ENCODE measurements at places on chromosomes 3 and 15.

GRCh38 chr15:56739964-56740640, 6.8 kb upstream of the ZNF280D start:
- H3K36me3 ChIP-seq, result no peaks in the 10 kb centered on the region
- DNase-seq, result no peak
- no peaks in the 10 kb centered on the region for H3K27me3 ChIP-seq
- H3K27ac ChIP-seq, result no peak overlapping the region
- peaks cover 34% of the 10 kb centered on the region for H3K4me1 ChIP-seq

DNA sequence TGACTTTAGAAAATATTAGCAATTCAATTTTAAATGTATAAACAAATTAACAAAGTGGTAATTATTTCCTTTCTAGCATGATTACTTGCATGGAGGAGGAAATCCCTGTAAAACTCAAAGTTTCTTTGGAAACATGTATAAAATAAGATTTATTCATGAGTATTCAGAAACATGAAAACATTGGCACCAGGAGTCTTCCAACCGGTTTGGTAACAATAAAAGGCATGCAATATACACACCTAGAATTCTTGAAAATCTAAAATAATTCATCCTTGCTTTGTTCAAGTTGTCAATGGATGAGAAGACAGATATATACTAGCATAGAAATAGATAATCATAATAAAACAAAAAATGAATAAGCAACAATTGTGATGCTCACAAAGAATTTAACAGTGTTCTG, 76.4 kb downstream of the ZPLD1 start:
- no peak overlapping the region for H3K27ac ChIP-seq
- H3K4me1 ChIP-seq, result no peaks in the 10 kb centered on the region
- H3K4me3 ChIP-seq, result no peak overlapping the region
- H3K27me3 ChIP-seq, result no peaks in the 10 kb centered on the region
- no peak for DNase-seq
- H3K36me3 ChIP-seq, result no peaks in the 10 kb centered on the region

DNA sequence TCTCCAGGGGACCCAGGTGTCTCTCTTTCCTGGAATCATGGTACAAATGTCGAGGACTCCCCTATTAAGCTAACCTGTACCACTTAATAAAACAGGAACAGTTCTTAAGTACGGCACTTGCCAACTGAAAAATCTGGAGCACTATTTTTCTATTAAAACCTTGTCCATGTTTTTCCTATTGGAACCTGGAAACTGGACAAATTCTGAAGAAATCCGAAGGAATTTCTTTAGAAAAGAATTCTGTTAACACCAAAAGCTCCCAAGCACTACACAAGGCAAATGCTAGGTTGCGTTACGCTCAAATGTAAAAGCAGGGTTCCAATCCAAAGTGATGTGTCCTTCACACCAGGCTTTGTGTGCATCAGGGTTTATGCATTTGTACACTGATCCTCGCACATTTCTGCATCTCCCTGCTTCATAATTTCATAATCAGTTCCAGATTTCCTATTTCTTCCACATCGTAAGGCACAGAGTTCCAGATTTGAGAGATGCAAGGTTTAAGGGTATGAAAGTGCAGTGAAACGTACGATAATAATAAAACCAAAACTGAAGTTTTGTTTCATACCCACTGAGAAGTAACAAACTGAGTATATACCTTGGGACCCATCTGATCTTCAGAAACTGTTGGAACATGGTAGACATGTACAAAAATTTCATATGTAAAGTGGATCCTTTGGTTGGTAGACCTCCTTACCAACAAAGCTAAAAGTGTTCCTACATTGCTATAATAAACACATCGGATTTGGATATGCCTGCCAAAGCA, 132.1 kb upstream of the WNT5A start:
- H3K4me1 ChIP-seq, result peaks cover 4% of the 10 kb centered on the region
- H3K4me3 ChIP-seq, result no peak overlapping the region
- DNase-seq, result no peak
- no peak overlapping the region for H3K27ac ChIP-seq

DNA sequence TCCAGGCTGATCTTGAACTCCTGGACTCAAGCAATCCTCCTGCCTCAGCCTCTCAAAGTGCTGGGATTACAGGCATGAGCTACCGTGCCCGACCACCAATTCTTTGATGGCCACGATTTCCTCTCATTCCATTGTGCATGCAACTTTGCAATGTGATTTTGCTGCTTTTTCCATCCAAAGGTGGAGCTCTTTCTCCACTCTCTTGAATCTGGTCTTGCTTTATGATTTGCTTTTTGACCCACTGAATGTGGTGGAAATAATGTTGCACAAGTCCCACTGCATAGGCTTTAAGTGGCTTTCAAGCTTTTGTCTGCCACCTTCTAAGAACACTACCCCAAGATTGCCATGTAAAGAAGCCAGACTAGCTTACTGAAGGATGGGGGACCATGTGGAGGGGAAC, 10.6 kb downstream of the RPS27L start:
- H3K36me3 ChIP-seq, result no peaks in the 10 kb centered on the region

GRCh38 chr3:193991666-193992424, 144.1 kb upstream of the HES1 start:
- H3K4me1 ChIP-seq, result peaks cover 9% of the 10 kb centered on the region
- H3K27ac ChIP-seq, result no peak overlapping the region
- no peaks in the 10 kb centered on the region for H3K36me3 ChIP-seq
- no peak overlapping the region for H3K4me3 ChIP-seq
- H3K27me3 ChIP-seq, result no peaks in the 10 kb centered on the region

GRCh38 chr15:41634072-41634626, 26.1 kb upstream of the MGA start:
- H3K4me3 ChIP-seq, result no peak overlapping the region
- DNase-seq, result no peak
- H3K4me1 ChIP-seq, result peaks cover 4% of the 10 kb centered on the region
- H3K36me3 ChIP-seq, result no peaks in the 10 kb centered on the region
- no peaks in the 10 kb centered on the region for H3K27me3 ChIP-seq

- no peaks in the 10 kb centered on the region for H3K27me3 ChIP-seq
- H3K27ac ChIP-seq, result no peak overlapping the region
- H3K4me3 ChIP-seq, result no peak overlapping the region
- no peaks in the 10 kb centered on the region for H3K36me3 ChIP-seq
- DNase-seq, result no peak
Measured at GRCh38 chr15:58348095-58348812, 83.5 kb upstream of the LIPC start.

DNA sequence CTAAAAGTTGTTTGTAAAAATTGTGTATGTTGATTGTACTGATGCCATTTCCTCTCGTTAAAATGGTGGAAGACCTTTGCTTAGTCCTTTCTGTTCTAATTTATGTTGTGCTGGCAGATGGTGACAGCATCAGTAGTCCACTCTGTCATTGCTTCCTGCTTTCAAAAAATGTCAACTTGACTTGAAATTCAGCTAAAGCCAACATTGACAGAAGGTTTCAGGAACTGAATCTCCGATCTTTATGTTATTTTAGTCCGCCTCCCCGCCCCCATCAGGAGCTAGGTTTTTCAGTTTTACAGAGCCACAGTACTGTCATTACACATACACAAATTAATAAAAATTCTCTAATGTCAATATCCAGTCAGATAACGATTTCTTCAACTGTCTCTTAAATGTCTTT, 1.5 kb downstream of the CEP63 start:
- H3K4me1 ChIP-seq, result peaks cover 40% of the 10 kb centered on the region
- no peak for DNase-seq
- no peak overlapping the region for H3K27ac ChIP-seq
- no peaks in the 10 kb centered on the region for H3K27me3 ChIP-seq
- H3K36me3 ChIP-seq, result no peaks in the 10 kb centered on the region

DNA sequence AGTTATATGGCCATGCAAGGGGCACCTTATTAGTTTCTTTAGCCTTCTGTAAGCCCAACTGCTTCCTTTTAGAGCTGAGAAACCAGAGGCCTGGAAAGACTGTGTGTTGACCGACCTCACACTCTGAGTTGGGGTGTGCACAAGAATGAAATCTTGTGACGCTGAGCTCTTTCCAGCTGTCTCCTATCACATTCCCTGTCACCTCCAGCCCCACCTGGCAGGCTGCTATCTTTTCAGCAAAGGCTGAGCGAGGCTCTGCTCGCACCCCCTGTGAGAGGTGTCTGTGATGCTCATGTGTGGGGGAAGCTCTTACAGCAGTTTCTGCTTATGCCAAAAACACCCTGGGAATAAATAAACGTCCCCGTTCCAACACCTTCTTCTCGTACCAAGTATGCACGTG, 27.0 kb upstream of the LPP start:
- no peak overlapping the region for H3K27ac ChIP-seq
- H3K36me3 ChIP-seq, result no peaks in the 10 kb centered on the region

DNA sequence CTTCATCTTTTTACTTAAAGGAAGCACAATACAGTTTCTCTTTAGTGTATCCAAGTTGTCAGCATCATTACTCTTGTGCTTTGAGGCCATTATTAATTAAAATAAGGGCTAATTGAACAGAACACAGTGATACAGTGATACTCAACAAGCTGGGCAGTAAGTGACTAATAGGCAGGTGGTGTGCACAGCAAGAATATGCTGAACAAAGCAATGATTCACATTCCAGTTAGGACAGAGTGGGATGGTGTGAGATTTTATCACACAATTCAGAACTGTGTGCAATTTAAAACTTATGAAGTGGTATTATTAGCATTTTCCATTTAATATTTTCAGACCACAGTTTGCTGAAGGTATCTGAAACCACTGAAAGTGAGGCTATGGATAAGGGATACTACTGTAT, 116.9 kb downstream of the PLOD2 start:
- no peak overlapping the region for H3K27ac ChIP-seq
- no peak overlapping the region for H3K4me3 ChIP-seq
- no peak for DNase-seq
- no peaks in the 10 kb centered on the region for H3K4me1 ChIP-seq
- H3K27me3 ChIP-seq, result no peaks in the 10 kb centered on the region

DNA sequence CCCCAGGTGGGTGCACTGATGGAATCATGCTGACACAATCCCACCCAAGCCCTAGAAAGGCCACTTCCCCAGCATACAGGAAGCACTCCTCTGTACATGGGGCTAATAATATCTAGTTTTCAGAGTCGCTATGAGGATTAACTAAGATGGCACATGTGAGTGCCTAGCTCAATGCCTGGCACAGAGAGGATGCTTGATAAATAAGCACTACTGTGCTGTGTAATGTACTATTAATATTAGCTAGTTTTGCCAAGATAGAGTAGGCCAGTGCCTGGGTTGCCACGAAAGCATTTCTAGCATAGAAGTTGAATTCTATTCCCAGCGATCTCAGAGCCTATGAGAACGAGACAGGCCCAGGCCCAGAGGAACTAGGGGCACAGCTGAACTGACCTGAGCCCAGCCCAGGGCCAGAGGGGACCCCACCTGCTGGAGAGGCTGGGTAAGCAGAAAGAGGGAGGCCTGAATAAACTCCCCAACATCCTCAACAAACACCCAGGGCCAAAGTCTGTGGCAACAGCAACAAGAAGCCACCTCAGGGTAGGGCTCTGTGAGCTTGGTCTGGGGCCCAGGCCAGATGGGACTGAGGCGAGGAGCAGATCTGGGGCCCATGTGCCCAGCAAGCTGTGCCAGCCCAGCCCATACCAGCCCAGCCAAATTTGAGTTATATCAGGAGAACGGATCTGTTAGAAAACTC, 7.6 kb upstream of the SEMA7A start:
- no peak for DNase-seq
- no peaks in the 10 kb centered on the region for H3K4me1 ChIP-seq
- no peaks in the 10 kb centered on the region for H3K27me3 ChIP-seq

DNA sequence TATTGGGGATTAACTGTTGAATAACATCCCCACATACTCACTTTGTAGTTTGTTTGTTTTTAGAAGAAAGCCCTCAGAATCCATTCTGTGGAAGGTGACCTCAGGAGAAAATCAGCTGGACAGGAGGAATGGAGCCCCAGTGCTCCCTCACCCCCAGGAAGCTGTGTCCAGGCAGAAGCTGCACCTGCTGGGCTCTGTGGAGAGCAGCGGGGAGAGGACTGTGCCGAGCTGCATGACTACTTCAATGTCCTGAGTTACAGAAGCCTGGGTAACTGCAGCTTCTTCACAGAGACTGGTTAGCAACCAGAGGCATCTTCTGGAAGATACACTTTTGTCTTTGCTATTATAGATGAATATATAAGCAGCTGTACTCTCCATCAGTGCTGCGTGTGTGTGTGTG, 14.0 kb downstream of the TIGIT start:
- H3K36me3 ChIP-seq, result no peaks in the 10 kb centered on the region
- no peak for DNase-seq
- no peak overlapping the region for H3K27ac ChIP-seq
- no peaks in the 10 kb centered on the region for H3K27me3 ChIP-seq
- no peak overlapping the region for H3K4me3 ChIP-seq

GRCh38 chr3:103813955-103814354, 1379.1 kb downstream of the ZPLD1 start:
- H3K27me3 ChIP-seq, result no peaks in the 10 kb centered on the region
- DNase-seq, result no peak
- H3K27ac ChIP-seq, result no peak overlapping the region
- no peaks in the 10 kb centered on the region for H3K36me3 ChIP-seq
- no peaks in the 10 kb centered on the region for H3K4me1 ChIP-seq

- H3K27me3 ChIP-seq, result no peaks in the 10 kb centered on the region
- no peak for DNase-seq
- H3K36me3 ChIP-seq, result no peaks in the 10 kb centered on the region
- no peak overlapping the region for H3K4me3 ChIP-seq
Measured at GRCh38 chr3:33039628-33040027, 57.3 kb downstream of the GLB1 start.

- H3K36me3 ChIP-seq, result peaks cover 10% of the 10 kb centered on the region
- no peak for DNase-seq
- peaks cover 30% of the 10 kb centered on the region for H3K4me1 ChIP-seq
- peak overlapping the region; percentile 94 for H3K27ac ChIP-seq
- H3K4me3 ChIP-seq, result peak overlapping the region; percentile 87
Measured at GRCh38 chr3:9732740-9733115, 1.2 kb downstream of the BRPF1 start.

GRCh38 chr3:2920103-2920502, 190.1 kb downstream of the IL5RA start:
- DNase-seq, result no peak
- H3K4me1 ChIP-seq, result no peaks in the 10 kb centered on the region
